ENCODE measurements at places on chromosomes 2 and 18. TPM values are rescaled to one million over a fixed set of nuclear protein-coding genes. Genes with fewer than 3 reads are reported as not detected.

GRCh38 chr2:173785813-173786212, 179.4 kb downstream of the SP3 start:
- DNase-seq = no peak

- DNase-seq = peak; percentile 25
These were observed 20.3 kb upstream of the CYP1B1 start for GRCh38 chr2:38095996-38096861.

DNA sequence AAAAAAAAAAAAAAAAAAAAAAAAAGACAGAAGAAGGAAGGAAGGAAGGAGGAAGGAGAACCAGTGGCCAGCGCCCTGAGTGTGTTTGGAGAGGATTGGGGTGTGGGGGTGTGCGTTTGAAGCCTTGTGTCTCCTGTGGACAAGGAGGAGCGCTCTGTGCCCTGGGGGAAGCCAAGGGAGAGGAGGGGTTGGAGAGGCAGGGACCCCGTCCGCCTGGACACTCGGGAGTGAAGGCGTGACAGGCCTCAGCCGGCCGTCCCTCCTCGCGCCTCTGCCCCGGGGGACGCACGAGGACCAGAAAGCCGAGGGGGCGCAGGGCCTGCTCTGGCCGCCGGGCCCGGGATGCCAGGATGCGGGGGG, 44.9 kb downstream of the SERTAD2 start:
- DNase-seq = no peak

PFN4 gene
- not detected for total RNA-seq

RAD51AP2 gene
- total RNA-seq = not detected

DNA sequence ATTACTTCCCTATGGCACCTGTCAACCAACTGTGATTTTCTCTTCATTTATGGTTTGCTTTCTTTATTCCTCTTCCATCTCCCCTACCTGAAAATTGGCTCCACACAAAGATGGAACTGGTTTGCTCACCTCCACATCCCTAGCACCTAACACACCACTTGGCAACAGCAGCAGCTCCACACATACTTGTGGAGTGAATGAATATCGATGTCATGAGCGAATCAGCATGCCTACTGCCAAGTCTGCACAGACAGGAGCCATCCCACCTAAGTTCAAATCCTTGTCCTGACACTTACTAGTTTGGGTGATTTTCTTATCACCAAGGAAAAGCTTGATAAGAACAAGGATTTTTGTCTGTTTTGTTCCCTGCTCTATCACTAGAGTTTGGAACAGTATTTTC, 191.4 kb upstream of the TMEM200C start:
- peak; percentile 24 for DNase-seq
